Ascending aorta (tissue), 2 donors: ENCODE measurements at places on chromosomes 7 and 10. TPM values are rescaled to one million over a fixed set of nuclear protein-coding genes. Genes with fewer than 3 reads are reported as not detected.

- no peak for DNase-seq
These were observed 75.8 kb upstream of the MRLN start for GRCh38 chr10:59829024-59829423.

DNA sequence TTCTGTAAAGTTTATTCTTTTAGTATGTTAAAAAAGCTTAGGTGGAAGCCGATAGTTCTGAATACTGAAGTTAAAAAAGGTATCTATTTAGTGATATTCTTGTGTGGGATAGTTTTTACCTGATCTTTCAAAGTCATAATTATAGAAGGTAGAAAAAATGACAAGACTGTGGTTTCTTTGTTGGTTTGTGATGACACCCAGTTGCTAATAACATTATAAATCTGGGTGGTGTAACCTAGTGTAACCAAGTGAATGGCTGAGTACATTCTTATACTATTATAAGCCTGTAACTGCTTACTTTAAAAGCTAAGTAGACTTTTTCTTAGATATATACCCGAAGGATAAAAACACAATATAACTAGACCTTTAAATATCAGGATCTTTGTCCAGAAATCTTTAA is 2.3 kb downstream of the CDK13 start:
- no peak for DNase-seq

Gene MSMB
- not detected for total RNA-seq

Gene RADIL
- 42.4 TPM for total RNA-seq

Gene GPR158
- total RNA-seq = not detected

Gene DDC
- total RNA-seq = not detected

DNA sequence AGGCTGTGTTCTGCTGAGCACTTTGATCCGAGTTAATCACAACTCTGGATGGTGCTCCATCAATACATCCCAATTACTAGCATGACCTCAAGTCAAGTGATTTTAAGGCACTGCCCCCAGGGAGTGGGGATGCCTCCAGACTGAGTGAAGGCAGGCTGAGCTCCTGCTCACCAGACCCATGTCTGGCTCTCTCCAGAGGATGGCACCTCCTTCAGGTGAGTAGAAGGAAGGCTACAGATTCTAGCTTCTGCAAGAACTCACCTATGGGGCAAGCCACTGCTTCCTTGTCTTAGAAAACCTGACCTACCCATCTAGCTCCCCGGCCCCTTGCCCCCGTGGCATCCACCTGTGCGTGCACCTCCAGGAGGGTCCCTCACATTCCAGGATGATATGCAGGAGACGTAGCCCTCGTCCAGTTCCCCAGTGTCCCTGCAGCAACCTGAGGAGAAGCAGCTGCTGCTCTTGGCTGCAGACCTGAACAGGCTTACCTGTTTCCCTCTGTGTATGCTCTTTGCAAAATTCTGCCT is 390.3 kb downstream of the GRID1 start:
- DNase-seq = no peak

Gene EPC1
- 31.4 TPM for total RNA-seq
